NCI-H1930 (cell line): ENCODE measurements at places on chromosomes 5 and 9.

DNA sequence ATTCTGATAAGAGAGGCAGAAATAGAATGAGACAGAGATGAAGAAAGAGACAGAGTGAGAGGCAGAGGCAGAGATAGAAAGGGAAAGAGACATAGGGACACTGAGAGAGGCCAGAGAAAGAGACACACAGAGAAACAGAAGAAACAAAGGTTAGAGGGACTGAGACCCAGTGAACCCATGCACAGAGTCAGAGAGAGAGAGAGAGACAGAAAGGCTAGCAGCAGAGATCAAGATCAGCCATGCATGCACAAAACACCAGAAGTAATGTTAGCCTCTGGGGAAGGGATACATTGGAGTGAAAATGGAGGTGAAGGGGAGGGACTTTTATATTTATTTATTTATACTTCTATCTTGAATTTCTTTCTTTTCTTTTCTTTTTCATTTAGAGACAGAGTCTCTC, 14.1 kb upstream of the SPARC start:
- no peak for DNase-seq

DNA sequence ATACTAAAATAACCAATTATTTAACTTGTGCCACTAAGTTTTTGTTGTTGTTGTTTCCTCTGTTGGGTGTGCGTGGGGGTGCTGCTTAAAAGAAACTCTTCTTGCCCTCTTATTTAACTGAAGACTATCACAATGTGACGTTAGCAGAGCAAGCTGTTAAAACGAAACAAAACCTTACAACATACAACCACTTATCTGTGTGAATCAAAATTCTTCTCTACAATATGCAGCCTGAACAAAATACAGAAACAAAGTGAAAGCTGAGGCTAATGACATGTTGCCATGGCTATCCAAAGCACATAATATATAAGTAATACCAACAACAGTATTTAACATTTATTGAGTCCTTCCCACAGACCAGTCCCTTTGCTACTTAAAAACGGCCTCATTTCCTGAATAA, 291.0 kb downstream of the FBXL17 start:
- DNase-seq: no peak

DNA sequence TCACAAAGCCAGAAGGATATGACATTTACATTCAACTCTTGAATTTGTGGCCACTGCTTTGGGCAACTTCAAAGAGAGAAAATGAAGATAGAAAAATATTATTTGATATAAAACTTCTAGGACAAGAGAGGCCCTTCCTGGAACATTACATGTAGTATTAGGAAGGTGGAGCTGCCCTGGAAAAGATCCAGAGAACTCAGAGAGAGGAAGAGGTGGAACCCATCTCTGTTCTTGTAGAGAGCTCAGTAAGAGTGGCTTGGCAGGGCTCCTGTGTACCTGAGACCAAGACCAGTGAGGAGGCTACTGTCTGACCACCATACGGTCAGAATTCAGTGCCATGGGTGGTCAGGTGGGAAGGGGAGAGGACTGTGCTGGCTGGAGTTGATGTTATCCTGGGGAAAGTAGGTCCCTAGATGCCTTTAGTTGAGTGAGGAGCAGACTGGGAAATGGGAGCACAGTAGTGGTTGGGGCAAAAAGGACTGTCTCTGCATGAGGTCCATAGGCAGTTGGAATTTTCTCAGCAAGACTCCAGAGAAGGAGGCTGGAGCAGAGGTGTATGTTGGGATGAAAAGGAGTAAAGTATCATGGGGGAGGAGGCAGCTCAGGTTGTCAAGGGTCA, 7.6 kb downstream of the TGFBI start:
- no peak for DNase-seq

DNA sequence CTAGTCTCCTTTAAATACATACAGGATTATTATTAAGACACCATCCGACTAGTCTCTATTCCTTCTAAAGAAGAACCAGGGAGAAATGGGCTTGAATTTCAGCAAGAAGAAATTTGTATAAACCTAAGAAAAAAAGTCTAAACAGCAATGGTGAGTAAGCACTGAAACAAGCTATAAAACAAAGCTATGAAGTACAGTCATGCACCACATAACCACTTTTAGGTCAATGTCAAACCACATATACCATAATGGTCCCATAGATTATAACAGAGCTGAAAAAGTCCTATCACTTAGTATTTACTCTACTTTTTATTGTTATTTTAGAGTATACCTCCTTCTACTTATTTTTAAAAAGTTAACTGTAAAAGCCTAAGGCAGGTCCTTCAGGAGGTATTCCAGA, 102.0 kb upstream of the NFIB start:
- no peak for DNase-seq

- DNase-seq: no peak
Measured at GRCh38 chr5:119269061-119269944, 86.5 kb upstream of the TNFAIP8 start.

GRCh38 chr5:178114325-178115135, 1.2 kb downstream of the N4BP3 start:
- no peak for DNase-seq

GRCh38 chr9:93635186-93636107, 59.1 kb downstream of the PHF2 start:
- no peak for DNase-seq

GRCh38 chr5:55680353-55680752, 31.8 kb downstream of the SLC38A9 start:
- no peak for DNase-seq

DNA sequence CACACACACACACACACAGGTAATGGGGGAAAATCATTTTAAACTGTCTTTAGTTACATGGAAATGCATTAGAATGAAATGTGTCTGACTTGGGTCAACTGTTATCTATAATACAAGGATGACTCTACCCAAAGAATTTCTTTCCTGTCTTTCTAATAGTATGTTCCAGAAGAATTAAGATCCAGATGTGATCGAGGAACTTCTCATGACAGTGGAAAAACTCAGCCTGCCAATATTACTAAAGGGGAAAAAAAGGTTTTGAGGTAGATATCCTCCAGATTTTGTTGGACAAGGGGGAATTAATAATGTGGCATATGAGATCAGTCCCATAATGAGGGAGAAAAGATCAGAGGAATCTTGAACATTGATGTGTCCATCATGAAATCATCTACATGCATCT, 190.6 kb upstream of the MAP3K1 start:
- DNase-seq: no peak

DNA sequence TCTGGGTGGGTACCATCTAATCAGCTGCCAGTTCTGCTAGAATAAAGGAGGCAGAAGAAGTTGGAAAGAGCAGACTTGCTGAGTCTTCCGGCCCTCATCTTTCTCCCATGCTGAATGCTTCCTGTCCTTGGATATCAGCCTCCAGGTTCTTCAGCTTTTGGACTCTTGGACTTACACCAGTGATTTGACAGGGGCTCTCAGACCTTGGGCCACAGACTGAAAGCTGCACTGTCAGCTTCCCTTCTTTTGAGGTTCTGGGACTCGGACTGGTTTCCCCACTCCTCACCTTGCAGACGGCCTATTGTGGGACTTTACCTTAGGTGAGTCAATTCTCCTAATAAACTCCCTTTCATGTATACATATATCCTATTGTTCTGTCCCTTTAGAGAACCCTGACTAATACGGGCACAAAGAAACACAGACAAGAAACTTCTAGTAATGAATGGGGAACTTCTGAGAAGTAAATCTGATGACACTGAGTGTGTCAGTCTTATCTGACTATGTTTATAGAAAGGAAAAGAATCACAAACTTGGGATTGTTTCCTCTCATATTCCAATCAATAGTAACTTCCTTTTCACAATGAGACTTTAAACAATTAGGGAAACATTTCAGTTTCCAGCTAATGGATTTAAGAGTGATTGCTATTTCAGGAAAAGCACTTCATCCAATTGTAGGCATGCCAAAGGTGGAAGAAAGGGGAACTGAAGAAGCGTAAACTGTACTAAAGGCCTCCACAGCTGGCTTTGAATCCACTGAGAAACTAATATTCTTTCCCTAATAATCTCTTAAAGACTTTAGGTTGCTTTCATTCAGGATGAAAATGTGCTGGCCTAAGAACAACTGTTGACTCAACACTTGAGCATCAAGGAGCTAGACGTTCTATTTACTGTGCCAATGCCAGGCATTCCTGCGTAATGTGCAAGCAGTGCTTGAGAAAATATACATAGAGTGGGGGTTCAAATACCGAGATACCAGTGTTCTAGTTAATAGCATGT, 127.9 kb upstream of the PTGER4 start:
- DNase-seq: no peak

DNA sequence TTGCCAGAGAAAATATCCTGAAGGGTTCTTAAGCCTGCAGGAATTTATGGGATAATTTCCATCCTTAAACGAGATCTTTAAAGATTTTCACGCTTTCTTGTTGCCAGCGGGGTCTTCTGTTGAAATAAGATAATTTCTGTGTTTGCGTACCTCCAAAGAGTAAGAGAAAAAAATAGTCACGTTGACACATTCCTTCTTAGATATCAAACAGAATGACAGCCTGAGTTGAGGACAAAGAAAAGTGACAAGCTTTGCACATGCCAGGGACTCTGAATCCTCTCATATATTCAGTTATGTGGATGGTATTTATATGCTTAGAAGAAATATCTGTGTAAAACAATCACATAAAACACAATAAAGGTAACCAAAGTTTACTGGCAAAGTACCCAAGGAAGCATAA, 21.6 kb upstream of the PAM start:
- no peak for DNase-seq

GRCh38 chr5:103891151-103891550, 328.6 kb upstream of the NUDT12 start:
- DNase-seq: no peak

- no peak for DNase-seq
Measured at GRCh38 chr5:33179301-33179700, 261.5 kb upstream of the TARS1 start.
